ENCODE measurements at places on chromosomes 7 and 10.

DNA sequence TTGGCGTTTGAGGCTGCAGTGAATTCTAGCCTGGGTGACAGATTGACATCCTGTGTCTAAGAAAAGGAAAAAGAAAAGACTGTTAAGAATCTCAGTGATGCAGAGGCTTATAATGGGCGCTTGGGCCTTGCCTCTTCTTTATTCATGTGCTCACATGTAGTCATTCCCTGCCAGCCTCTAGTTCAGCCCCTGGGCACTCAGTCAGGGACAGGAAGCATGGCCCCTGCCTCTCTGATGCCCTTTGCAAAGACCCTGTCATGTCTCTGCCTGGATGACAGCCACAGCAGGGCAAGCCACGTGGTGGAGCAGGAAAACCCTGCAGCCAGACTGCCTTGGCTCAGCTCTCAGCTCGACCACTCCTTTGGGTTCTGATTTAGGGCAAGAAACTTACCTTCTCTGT lies 368.9 kb downstream of the RPS24 start:
- no peak for DNase-seq

DNA sequence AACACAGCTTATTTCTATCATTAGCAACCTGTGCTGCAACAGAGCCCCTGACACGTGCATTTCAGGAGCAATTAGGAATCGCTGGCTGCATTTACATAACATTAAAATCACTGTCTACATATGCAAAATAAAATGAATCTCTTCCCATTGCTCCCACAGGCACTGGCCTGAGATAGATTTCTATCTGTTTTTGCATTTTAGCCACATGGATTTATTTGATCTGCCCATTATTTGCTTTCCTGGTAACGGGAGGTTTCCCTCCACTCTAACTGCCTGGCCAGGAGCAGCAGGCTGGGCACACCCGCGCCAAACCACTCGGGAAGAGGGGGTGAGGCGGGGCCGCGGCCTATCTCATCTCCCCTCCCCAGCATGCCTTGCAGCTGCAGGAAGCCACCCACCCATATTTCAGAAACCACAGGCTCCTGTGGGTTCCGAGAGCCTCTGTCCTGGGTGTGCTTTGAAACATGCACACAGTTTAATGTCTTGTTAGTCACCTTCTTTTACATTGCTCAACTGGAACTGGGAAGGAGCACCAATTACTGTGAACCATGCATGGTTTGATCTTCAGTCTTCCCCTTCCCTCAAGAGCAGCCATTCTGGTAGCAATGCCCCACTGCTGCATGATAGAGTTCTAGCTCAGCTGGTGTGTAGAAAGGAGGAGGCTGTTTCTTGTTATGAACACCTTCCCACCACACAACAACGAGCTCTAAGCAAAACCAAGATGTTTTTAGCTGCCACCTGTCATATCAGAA lies 37.7 kb upstream of the IKZF1 start:
- DNase-seq, result peak; percentile 58

DNA sequence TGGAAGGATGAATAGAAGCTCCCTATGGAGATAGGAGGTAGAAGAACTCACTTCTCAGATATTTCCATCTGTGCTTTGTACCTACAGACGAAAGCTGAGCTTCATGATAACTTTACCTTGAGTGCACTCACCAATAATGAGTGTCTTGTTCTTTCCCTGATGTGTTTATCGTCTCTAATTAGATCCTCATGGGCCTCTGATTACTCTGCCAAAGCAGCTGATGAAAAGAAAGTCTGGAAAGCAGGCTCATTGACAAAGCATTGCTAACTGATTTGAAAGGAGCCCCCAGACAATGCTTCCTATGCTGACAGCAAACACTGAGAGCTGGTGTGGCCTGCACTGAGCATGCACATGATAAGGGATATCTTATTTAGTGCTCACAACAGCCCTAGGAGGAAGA lies 183.9 kb upstream of the GHITM start:
- DNase-seq, result no peak

- DNase-seq, result no peak
These were observed 140.1 kb downstream of the ITGA8 start for GRCh38 chr10:15579605-15580004.

- no peak for DNase-seq
These were observed 113.2 kb downstream of the ACTR3B start for GRCh38 chr7:152872745-152873118.

DNA sequence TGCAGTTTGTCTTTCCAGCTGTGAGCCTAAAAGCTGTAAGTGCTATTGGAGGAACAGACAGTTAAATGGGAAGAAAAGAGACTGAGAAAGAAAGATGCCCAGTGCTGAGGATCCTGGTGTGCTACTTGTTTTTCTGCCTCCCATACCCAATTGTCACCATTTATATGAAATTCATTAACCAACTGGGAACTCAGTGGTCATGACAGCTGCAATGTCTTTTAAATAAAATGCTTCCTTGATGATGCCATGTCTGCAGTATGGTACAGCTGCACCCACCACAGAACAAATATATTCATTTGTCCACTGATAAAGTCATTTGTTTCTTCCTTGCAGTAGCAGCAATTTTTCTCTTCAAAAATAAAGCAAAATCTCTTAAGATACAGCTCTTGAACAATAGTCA lies 15.6 kb upstream of the RTKN2 start:
- DNase-seq, result no peak

DNA sequence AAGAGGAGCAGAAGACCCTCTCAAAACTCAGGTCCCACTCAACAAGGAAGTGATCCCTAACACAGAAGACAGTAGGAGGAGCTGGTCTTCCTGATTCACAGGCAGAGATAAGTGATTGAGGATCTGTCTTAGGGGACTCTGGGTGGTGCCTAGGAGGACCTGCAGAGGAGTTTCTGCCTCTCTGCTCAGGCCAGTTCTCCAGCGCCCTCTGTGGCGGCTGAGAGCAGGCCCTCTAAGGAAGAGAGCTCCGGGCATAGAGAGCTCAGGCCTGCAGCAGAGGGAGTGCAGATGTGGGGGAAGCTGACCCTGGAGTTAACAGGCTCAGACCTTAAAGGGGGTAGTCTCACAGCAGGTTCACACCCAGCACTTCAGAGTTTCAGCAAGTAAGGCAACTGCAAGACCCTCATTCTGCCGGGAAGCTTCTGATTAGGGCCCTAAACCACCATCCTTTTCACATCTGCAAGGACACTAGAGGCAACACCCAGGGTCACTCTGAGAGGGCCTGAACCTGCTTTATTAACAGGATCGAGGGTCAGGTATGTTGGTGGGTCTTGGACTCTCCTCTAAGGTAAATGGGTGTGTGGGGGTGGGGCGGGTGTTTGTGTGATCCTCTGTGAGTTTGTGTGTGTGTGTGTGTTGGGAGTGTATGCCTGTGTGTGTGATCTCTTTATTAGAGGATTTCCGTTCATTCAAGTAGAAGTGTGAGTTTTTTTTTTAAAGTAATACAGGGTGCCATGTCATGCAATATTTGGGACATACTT lies 57.6 kb upstream of the TARP start:
- no peak for DNase-seq

DNA sequence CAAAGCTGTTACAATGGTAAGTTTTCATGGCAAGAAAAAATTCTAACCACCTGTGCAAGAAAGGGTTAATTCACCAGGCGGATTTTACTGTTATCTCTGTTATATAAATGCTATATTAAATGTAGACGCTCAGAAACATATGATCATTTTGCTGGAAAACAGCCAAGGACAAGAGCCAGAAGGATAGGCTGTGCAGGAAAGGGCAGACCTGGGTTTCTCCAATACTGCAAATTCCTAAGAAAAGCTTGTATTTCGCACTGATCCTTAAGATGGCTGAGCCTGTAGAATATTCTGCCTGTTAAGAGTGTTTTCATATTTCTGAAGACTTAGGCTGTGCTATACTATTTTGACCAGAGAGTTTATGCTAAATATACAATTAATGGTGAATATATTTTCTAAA lies 564.1 kb upstream of the KCND2 start:
- DNase-seq, result no peak

GRCh38 chr10:17212802-17213221 lies 11.3 kb upstream of the TRDMT1 start:
- DNase-seq, result no peak

GRCh38 chr10:29957907-29958331 lies 101.5 kb downstream of the JCAD start:
- no peak for DNase-seq

- DNase-seq, result no peak
These were observed 257.6 kb downstream of the GATA3 start for GRCh38 chr10:8312079-8312478.

DNA sequence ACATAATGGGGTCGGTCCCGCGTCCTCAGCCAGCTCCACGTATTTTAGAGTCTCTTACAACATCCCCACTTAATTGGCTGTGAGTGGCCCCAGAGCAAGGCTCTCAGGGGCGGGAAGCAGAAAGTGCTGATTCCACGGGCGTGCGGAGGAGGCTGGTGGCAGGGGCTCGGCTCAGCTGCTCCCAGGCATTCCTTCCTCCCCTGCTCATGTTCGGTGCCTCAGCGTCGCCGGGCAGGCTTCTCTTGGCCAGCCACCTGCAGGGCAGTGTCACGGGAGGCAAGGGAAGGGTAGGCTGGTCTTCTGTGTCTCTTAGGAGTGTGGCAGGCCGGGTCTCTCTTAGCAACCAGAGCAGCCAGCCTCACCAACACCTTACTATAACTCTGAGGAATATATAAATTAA lies 33.8 kb downstream of the IL15RA start:
- DNase-seq, result no peak

DNA sequence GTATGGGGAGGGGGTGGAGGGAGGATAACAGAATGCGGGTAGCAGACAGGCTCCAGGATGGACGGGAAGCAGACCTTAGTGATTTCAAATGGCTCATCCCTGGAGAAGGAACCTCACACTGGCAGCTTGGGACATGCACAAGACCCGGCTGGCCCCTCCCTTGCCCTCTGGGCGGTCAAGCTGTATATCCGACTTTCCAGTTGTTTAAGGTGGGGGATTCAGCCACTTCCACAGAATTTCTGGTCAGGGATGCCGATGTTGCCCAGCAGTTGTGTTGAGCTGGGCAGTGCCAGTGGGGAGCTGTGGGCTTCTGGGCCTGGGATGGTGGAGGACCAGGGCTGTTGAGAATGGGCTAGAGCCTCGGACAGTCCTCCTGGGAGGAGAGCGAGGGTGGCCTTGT lies 38.8 kb downstream of the GBX1 start:
- no peak for DNase-seq

- no peak for DNase-seq
These were observed 415.4 kb upstream of the LRRN3 start for GRCh38 chr7:110675383-110676103.

DNA sequence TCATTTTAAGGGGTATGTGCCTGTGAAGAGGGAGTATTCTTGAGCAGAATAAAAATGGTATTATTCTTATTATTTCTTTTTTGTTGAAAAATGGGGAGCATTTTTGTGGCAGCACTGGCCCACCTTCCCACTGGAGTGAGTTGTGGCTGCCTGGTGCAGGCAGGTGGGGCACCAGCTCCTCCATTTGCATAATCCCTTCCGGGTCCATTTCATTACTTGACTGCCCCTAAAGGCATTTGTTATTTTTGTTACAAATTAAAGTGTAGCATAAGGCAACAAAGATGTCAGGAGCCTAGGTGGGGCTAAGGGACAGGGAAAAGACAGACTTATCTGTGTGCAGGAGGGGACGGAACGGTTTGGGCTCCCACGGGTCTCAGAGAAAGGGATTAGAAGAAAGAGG lies 26.8 kb downstream of the GOLGA7B start:
- DNase-seq, result no peak

- DNase-seq, result peak; percentile 45
These were observed 7.6 kb upstream of the C10orf105 start for GRCh38 chr10:71727105-71727737.

- DNase-seq, result no peak
These were observed 97.7 kb upstream of the PDLIM1 start for GRCh38 chr10:95388539-95388938.

DNA sequence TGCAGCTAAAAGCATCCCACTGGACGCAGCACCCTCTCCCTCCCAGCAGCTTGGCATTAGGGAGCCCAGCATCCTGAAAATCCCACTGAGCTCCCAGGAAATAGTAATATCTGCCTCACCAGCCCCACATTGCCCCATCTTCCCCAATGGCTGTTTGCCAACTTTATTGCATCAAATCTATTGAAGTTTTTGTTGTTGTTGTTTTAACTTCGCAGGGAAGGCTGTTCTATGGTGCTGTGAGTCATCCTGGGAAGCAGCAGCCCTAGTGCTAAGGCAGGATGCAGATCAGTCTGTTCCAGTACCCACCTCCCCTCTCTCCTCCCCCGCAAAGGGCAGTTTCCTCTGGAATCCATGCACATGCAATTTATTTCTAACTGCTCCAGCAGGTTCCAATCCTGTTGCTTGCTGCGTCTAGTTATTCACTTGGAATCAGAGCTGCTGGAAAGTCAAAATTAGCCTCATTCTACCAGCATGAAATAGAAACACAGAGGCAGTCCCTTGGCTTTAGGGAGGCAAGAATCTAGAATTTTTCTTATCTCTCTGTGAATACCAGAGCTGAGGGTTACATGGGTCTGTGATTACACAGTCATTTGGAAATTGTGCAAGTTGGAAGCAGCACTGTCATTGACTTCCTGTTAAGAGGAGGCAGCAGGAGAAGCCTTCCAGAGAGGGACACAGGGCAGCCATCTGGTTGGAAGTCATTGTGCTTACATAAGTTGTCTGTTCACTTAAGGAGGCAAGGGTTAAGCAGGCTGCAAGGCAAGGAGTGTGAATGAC lies 115.9 kb upstream of the CACUL1 start:
- no peak for DNase-seq

GRCh38 chr10:104892879-104893617 lies 252.0 kb downstream of the SORCS3 start:
- DNase-seq, result no peak

DNA sequence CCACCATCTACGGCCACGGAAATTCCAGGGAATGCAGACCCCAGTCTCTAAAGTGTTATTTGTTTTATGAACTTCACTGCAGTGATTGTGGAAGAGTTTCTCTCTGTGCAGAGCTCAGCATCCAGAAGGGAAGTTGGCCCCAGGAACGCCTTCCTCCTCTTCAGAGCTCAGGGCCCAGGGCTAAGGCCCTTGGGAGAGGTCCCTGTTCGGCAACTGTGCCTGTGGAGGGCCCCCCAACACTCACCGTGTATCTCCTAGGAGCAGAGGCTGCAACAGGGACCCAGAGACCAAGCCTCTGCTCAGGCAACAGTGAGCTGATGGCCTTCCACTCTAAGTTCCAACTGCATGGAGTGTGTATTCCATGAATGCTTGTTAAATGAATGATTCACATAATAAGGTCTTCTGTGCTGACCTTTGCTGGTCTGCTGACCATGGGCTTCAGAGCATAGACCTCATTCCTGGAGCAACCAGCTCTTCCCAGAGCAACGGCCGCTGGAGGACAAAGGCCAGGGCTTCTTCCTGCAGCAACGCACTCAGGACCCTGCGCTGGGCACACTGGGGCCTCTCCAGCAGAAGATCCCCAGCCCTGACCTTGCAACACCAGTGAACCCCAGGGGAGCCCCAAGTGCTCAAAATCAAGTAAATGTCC lies 7.7 kb downstream of the DIP2C start:
- DNase-seq, result no peak
